ENCODE measurements at places on chromosomes 5 and 9.

DNA sequence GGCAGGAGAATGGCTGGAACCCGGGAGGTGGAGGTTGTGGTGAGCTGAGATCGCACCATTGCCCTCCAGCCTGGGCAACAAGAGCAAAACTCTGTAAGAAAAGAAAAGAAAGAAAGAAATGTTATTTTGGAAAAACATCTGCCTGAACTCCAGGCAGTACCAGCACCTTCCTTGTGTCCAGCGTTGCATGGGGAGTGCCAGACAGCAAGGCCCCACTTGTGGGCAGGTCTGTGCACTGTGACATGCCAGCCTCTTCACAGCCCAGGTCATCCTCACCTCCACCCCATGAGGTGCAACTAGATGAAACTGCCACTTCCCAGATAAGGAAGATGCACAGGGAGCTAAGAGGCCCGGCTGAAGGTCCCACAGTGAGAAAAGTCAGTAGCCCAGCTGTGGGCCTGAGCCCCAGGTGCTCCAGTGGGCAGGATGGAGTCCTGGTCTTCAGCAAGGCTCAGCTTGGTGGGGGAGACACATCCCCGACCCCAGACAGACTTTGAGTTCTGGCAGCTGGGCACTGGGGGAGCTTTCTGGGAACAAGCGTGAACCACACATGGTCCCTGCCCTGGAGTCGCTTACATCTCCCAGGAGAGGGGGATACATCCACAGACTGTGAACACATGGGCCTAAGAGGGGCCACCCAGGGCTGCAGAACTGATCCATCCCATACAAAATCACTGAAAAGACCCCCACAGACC is 146.9 kb upstream of the IER5L start:
- ATAC-seq: no peak

DNA sequence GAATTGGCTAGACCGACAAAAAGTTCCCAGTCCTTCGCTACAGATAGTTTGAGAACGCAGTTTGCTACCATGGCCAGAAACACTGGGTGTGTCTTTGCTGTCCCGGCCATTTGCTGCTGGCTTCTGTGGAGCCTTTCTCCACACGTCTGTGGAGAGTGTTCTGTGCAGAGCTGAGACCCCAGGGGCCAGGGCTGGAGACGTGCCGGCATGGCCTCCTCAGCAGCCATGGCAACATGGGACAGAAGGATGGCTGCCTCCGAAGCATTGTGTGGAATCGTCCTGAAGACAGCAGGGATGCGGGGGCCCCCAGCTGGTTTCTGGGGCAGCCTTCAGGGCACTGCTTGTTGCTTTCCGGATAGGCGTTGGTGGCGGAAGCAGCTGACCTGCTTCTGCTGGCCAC is 142.8 kb downstream of the GADD45G start:
- no peak for ATAC-seq

DNA sequence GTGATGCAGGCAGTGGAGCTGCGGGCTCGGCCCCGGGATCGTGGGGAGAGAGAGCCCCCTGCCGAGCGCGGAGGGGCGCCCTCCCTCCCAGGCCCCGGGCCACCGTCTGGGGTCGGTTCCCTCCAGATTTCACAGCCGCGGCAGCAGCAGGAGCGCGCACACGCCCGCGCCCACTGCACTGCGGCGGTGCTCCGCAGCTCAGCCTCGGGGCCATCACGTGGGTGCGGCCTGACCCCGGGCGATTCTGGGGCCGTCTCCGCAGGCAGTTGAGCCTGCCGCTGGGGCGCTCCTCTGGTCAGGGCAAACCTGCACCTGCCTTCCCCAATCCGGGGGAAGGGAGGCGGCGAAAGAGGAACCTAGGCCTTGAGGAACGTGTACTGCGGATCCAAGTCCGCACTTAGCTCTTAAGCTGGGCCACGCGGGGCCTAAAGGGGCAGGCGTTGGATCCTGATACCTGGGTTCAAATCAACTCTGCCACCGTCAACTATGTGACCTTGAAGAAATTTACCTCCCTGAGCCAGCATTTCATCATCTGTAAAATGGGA is 9.4 kb upstream of the DELE1 start:
- ATAC-seq: peak; percentile 48

DNA sequence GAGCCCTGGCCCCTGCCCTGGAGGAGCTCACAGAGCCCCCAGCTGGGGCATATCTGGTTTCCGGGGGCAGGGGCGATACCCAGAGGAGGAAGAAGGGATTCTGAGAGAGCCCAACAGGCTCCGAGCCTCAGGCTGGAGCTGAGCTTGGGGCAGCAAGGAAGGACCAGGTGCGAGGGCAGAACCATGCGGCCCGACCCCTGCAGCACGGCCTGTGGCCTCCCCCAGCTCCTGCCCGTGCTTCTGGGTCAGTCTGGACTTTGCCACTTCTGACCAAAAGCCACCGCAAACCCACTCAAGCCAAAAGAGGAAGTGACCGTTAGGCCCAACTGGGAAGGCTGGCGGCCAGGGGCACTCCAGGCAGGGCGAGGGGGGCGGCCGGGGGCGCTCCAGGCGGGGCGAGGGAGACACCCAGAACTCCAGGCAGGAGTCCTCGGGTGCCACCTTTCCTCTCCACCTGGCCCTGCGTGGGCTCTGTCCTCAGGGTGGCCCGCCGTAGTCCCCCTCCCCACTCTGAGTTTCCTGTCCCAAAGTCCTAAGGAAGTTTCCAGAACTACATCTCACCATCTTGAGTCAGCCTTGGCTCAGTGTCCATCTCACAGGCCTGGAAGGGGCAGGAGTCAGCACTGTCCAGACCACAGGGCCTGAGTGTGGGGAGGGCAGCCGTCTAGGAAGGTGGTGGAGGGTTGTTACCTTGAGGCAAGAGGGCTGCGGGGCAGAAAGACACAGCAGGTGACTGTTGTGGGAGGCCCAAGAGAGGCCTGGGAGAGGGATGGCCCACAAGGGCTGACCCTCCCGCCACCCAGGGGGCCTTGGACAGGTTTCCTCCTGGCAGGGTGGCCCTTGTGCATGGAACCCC is 946 bp upstream of the LTC4S start:
- ATAC-seq: no peak

DNA sequence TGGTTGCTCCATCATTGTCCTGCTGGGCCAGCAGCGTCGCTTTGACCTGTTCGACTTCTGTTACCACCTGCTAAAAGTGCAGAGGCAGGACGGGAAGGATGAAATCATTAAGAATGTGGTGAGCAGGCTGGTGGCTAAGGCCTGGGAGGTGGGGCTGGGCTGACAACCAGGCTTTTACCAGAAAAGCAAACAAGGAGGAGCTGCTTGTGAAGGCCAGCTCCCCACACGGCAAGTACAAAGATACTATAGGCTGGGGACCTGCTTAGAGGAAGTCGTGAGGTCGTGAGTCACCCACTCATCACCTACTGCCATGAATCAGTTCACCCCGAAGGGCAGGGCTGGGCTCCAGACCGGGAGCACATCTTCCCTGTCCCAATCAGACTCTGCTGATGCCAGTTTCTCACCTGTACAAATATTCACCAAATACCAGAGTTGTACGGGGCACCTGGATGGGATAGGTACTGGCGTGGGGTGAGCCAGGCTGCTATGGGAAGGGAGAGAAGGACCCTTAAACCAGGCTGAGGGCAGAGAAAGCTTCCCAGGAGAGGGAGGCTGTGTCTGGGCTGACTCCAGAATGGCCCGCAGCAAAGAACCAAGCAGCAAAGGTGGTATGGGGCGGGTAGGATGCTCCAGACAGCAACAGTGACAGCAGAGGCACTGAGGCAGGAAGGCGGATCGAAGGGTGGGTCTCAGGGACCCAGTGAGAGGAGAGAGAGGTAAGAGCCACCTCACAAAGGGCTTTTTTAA is 69.3 kb upstream of the NIPAL4 start:
- ATAC-seq: peak; percentile 72

DNA sequence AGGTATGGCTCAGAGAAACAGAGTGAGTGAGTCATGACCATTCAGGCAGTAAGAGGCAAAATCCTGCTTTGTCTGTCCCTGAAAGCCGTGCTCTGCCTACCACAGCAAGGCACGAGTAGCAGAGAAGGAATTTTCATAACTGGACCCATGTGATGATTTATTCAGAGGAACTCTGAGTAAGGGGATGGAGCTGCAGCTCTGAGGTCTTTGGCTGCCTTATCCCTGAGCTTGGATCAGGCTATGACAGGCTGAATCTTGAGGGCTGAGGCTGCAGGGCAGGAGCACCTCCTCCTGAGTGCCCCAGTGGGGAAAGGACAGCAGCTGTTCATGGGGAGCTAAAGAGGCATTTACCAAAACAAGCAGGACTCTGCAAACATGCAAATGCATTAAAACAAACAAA is 183.4 kb downstream of the PAPPA start:
- peak; percentile 91 for ATAC-seq

Data from SK-N-SH treated with all-trans-retinoic acid at 6 μM for 48 hours (cell line).